ENCODE measurements at places on chromosomes 3 and 15.

DNA sequence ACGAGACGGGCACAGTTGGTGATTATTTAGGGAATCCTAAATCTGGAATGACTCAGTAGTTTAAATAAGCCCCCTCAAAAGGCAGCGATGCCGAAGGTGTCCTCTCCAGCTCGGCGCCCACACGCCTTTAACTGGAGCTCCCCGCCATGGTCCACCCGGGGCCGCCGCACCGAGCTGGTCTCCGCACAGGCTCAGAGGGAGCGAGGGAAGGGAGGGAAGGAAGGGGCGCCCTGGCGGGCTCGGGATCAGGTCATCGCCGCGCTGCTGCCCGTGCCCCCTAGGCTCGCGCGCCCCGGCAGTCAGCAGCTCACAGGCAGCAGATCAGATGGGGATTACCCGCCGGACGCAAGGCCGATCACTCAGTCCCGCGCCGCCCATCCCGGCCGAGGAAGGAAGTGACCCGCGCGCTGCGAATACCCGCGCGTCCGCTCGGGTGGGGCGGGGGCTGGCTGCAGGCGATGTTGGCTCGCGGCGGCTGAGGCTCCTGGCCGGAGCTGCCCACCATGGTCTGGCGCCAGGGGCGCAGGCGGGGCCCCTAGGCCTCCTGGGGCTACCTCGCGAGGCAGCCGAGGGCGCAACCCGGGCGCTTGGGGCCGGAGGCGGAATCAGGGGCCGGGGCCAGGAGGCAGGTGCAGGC, 318.0 kb downstream of the FGF12 start:
- DNase-seq, result peak; percentile 33

GRCh38 chr15:67548862-67549651, 6.6 kb downstream of the MAP2K5 start:
- peak; percentile 79 for DNase-seq

DNA sequence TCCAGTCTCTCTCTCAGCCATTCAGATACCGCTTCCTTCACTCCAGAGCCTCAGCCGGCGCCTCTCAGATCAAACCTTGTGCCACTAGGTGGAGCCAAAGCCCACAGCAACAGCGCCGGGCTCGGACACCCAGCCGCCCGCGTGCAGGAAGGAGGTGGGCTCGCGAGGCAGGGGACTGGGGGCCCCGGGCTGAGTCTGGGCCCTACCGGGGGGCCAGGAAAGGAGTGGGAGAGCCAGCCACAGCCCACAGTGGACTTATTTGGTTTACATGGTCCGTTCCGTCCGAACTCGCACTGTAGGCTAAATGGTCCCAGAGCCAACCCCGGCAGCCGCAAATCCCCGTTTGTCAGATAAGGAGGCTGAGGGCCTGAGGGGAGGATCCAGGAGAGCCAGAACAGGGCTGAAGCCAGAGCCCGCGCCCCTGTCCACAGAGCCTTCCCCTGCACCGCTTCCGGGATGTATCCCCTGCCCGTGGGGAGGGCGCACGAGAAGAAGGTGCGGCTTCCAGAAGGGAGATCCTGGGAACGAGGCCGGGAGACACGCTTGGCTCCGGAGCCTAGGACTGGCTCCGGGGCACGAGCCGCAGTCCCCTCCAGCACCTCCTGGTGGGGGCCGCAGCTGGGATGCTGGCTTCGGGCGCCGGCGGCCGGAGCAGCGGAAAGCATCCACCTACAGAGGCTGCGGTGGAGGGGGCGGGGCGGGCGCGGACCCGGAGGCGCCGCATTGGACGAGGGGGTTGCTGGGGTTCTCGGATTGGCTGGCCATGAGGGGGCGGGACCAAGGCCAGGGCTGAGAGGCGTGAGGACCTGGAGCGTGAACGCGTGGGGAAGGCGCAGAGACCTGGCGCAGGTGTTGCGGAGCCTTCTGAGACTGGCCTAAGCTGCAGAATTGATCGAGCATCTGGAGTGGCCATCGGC, 6.5 kb upstream of the CYP11A1 start:
- DNase-seq, result peak; percentile 53

- no peak for DNase-seq
These were observed 82.7 kb downstream of the RFX7 start for GRCh38 chr15:56160966-56161365.

- no peak for DNase-seq
These were observed 25.3 kb upstream of the ARHGEF3 start for GRCh38 chr3:56826831-56827722.

DNA sequence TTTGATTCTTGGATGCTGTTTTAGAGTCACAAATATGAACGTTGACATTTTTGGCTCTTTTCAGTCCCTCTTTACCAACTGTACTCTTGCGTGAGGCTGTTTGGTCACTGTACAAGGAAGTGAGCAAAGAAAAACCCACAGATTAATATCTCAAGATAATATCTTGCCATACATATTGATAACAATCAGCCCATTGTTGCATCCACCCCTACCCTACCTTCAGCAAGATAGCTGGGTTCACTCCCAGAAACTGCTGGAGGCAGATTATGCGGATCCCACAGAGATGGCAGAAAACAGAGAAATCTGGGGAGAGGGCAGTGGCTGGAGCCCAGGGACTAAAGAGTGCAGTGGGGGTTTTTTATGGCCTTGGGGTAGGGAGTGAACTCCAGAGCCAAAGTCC, 29.9 kb upstream of the MFSD1 start:
- no peak for DNase-seq
